ENCODE measurements at places on chromosomes 11 and 22.

DNA sequence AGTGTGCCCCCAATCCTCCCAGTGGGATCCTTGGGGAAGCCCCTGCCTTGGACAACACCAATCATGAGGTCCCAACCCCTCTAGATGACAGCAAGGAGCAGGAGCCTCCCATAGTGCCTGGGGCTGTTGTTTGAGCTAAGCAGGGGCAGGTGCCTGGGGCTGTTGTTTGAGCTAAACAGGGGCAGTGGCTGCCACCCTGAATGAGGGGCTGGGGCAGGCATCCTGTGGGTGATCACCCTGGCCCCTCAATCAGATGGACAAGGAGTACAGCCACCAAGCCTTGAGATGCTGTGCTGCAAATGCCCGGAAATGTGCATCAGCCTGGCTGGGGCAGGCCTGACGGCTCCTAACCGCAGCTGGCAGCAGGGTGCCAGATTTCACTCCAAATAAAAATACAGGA is 66.7 kb downstream of the MYEOV start:
- no peak for DNase-seq

- DNase-seq: no peak
These were observed 2.1 kb upstream of the RBM4 start for GRCh38 chr11:66636411-66636810.

- no peak for DNase-seq
These were observed 3.2 kb upstream of the CACNA1I start for GRCh38 chr22:39567135-39567946.

DNA sequence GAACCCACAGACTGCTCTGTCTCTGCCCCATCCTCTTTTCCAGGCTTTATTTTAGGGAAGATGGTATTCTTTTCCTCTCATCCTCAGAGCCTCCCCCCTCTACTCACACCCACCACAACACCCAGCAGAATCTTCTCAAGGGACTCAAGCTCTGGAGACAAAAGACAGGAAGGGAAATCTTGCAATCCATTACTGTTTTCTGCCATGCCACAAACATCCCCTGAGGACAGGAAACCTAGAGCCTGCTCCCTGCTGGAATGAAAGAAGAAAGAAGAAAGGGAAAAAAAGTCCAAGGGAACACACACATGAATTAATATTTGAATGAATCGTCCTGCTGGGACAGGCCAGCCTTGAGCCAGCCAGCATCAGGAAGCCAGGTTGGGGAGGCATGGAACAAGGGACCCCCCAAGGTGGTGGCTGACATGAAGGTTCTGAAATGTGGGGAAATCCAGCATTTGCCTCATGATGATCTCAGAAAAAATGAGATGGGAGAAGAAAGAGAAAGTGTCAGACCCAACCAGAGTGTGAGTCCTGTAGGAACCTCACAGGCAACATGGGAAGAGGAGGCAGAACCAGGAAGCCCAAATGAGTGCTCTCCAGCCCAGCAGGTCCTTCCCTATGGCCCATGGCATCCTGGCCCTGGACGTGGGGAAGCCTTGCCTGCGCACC is 34.0 kb downstream of the SLCO2B1 start:
- no peak for DNase-seq

DNA sequence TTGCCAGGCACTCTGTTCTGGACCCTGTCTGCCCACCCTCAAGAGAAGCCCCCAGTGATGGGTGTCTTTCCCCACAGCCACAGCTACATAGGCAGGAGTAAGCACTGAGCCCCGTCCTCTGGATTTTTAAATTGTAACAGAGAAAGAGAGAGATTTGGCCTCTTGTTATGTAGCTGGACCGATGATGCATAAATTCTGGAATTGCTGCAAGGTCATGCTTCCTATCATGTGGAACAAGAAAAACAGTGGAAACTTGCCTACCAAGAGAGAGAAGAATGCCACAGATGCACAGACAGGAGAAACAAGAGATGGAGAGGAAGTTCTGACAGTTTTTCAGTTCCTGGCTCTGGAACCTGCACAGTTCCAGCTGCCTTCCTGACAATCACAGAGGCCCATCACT is 150.2 kb downstream of the ETS1 start:
- no peak for DNase-seq
